T-helper 2 cell (primary cell): ENCODE measurements at places on chromosomes 3 and 15.

- DNase-seq = no peak
These were observed 523.6 kb downstream of the NTRK3 start for GRCh38 chr15:87732976-87733375.

GRCh38 chr15:71562251-71562650 is 248.1 kb upstream of the NR2E3 start:
- no peak for DNase-seq

GRCh38 chr3:17733215-17733614 is 9.2 kb downstream of the TBC1D5 start:
- DNase-seq = no peak

DNA sequence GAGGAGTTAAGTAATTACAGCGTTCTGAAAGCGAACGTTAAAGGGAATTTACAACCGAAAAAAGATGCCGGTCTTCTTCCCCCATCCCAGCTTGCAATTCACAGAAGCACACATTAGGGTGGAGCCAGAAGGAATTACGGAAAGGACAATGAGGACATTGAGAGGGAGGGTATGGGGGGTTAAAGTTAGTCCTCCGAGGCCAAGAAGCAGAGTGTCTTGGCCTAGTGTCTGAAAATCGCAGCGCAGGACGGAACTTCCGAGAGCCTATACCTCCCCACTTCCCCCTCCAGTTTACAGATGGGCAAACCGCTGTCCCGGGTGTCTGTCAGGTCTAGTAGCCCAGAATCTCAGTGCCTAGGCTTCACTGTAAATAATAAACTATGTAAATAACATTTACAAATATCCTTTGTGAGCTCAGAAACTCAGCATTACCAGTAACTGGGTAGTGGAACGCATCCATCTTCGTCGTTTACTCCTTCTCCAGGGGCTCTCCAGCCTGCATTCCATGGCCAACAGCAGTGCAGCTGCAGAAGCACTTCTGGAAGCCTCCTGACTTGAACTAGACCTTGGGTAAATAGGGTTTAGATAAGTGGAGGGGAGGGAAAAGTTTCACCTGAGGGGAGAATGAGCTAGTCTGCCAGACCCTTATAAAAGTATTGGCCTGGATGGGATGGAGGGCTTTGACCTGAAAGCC is 922 bp downstream of the ADPRH start:
- DNase-seq = no peak

DNA sequence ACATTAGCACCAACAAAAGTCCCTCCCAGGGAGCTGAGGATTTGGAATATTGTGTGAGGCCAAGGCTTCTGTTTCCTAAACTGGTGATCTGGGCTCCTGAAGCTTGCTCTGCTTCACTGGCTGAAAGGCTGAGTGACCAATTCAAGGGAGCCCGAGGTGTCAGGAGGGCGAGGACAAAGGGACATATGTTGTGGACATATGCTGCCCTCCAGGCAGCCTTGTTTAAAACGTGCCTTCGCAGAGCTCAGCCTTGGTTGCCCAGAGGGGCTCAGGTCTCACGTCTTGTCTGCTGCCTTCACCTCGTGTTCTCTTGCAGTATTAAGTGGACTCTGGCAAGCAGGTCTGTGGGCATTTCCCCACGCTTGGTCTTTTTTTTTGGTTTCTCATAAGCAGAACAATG is 7.0 kb downstream of the SLCO3A1 start:
- no peak for DNase-seq

DNA sequence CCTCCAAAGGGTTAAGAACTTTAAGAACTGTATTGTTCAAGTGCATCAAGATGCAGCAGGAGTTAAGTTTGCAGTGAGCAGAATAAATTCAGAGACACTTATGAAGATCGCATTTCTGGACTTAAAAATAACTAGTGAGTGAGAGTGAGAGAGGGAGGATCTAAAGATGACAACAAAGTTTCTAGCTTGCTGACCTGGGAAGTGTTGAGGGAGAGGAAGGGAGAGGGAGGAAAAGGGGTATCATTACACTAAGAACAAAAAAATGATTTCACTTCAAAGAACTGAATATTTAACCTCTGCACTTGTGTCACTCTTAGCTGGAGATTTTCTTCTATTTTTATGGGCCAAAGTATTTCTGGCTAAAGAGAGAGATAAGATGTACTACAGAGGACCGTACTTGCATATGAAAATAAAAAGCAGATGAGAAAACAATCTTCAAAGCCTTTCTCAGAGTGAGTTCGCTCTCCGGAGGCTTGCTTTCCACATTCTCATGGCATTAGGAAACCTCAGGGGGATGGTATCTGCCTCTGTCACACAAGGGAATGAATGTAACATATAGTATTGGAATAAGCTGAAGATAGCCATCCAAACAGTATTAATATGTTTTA is 91.4 kb upstream of the TJP1 start:
- no peak for DNase-seq

DNA sequence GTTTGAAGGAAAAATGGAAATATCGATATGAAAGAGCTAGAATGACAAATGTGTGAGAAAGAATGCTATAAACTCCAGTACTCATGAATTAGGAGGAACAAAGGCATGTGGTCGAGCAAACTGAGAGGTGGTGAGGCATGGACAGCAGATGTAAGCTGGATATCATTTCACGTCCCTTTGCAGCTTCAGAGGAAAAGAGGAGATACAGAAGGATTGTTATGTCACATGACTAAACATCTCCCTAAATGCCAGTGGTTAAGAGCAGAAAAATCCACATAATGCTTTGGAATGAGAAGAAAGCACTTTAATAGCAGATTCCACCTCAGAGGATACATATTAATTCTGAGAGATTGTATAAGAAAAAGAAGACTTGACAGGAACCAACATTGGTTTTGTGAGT is 248.7 kb downstream of the ZIC4 start:
- no peak for DNase-seq

- DNase-seq = no peak
These were observed 88.8 kb upstream of the C3orf80 start for GRCh38 chr3:160136421-160136820.

GRCh38 chr15:88695691-88696251 is 57.0 kb downstream of the ISG20 start:
- DNase-seq = no peak

DNA sequence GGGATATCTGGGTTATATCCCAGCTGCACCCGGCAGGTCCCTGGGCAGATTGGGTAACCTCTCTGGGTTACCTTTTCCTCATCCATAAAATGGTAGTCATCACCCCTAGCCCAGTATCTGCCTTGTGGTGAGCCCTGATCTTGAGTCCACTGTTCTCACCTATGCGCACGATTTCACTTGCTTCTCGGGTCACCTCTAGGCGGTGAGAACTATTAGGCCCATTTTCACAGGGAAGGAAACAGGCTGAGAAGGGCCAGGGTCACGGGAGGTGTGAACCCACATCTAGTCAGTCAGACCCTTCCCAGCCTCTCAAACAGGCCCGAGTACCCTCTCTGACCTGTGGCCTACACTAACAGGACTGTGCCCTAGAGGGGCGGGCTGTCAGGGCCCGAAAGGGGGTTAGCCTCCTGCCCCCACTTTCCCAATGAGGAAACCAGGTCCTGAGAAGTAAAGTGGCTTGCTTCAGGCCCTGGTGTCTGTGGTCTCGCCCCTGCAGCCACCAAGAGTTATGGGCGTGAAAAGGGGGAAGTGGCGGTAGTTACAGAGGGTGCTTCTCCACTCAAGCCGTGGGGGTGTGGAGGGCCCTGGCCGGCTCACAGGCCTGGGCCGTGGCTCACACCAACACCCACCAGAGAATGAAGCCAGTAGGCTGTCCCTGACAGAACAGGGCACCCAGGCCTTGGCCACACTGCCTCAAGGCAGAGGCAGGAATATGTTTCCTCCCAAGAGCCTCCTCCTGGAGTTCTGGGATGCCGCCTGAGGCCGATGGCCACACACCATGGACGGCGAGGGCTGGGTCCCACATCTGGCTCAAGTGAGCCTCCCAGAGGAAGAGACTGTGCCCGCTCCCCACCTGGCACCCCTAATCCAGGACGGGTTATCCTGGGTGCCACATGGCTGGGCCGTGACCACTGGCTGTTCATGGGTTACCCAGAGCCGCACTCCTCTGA is 19.5 kb downstream of the PSTPIP1 start:
- DNase-seq = no peak

GRCh38 chr3:185081521-185081920 is 71.3 kb downstream of the C3orf70 start:
- no peak for DNase-seq

- DNase-seq = no peak
These were observed 151.7 kb downstream of the MEGF11 start for GRCh38 chr15:66101715-66102395.

GRCh38 chr15:58571491-58571890 is 139.7 kb downstream of the LIPC start:
- DNase-seq = no peak

- no peak for DNase-seq
These were observed 33.3 kb upstream of the CGNL1 start for GRCh38 chr15:57343048-57343447.

GRCh38 chr3:144380849-144381248 is 409.2 kb downstream of the DIPK2A start:
- DNase-seq = no peak

DNA sequence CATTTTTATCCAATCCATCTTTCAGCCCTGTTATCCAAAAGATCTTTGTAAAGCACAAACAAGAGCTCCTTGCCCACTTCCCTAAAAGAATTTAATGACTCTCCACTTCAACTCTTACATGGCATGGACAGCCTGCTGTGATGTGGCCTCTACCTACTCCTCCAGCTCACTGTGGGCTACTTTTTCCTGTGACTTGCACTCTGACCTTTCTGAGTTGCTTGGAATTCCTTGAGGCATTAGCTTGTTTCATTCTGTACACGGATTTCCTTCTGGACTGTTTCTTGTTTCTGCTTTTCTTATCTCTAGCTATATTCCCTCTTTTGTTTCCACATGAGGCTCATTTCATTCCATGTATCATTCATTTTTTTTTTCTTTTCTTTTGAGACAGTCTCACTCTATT is 15.2 kb downstream of the QTRT2 start:
- no peak for DNase-seq

- no peak for DNase-seq
These were observed 187.7 kb upstream of the CMC1 start for GRCh38 chr3:28053759-28054158.

DNA sequence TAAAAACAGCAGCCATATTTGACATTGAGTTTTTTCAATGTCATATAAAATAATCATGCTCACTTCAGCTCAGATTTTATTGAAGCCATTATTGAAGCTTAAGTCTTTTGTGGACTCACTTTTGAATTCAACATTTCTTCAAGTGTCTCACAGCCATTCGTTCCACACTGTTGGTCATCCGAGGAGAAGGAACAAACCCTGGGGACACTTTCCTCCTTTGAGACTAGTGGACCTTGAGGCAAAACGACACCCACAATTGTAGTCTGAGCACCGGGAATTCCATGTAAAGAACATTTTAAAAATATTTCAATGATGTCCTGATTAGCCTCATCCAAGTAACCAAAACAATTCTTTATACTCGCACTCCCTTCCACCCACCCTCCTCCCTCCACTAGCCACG is 174.7 kb downstream of the CD47 start:
- no peak for DNase-seq

DNA sequence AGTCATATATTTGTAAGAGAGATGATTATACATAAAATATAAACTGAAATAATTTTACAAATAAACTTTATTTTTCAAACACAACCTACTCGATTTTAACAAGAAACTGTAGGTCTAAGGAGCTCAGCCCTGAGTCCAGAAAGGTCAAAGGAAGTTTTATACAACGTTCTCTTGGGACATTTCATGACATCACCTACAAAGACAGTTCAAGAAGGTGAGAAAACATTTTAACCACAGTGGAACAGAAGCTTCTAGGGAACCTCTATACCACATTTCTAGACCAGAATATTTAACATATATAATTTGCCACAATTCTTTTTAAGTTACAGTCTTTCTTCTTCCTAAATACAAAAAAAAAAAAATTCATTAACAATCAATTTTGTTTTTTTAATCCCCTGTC is 40.1 kb downstream of the CBLB start:
- no peak for DNase-seq
